NCI-H524 (cell line): ENCODE measurements at places on chromosomes 2 and 18.

DNA sequence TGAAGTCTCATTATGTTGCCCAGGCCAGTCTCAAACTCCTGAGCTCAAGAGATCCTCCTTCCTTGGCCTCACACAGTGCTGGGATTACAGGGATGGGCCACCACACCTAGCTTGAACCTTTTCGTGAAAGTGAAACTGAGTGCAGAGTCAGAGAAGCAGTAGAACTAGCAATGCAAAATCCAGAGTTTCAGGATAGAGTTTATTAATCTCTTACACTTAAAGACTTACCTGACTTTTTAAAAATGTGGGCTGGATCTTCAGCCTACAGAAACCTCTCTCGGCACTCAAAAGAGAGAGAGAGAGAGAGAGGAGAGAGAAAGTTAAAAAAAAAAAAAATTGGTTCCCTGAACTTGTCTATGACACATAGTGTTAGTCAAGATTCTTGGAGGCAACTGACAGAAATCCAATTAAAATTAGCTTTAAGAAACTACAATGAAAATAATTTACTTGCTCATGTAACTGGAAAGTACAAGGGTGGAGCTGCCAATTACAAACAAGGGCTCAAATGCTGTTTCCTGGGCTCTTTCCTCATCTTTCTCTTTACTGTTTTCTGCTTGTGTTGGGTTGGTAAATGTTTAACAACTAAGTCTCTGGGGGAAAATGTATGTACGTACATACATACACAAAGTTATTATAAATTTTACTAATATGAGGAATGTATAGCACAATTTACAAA is 98.1 kb upstream of the CERS6 start:
- DNase-seq: no peak

- no peak for DNase-seq
These were observed 32.1 kb downstream of the E2F6 start for GRCh38 chr2:11433822-11434221.

DNA sequence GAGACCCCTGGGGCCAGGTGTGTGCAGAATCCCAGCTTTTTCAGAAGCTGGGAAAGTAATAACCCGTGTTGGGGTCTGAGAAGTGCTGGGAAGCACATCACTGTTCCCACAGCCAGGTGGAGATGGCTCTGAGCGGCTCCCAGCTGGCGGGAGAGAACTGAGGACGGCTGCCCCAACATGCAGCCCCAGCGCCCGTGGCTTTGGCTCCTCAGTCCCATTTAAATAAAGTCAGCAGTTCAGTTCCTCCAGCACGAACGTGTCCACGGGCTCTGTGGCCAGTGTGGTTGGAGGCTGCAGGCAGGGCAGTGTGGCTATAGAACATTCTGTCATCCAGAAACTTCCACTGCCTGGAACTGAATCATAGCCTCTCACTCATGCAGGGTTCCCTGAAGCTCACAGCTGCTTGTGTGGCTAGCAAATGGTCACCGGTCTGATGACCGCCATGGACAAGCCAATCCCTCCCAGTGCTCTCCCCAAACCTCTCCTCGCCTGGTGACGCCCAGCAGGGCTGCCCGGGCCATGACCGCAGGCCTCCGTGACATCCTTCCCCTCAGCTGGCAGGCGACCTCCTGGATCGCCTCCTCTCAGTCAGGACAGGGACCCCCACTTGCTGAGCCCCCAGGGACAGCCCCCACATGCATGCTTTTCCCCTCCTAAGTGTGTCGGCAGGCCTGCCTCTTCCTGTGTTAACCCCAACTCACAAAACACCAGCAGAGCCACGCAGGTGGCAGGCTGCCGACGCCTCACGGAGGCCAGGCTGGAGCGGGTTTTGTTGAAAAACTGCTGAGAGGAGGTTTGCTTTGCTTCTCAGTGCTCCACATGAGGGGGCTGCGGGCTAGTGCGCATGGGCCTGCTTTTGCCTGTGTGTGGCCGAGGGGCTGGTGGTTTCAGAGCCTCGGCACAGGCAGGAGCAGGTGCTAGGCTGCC is 1.3 kb downstream of the RTP5 start:
- no peak for DNase-seq

DNA sequence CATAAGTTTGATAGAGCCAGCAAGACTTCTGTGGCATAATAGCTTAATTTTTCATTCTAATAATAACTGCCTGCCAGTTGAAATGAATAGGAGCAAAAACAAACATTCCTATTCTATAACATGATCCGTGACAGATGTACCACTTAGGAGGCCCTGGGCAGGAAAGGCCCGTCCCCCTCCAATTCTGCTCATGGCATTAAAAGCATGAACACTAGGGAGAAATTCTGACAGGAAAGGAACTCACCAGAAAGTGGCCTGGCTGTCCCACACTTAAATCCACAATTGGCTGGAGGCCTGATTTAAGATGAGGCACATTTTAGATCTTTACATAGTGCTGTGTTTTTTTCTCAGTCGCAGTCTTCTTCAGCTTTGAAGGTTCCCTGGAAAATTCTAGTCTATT is 261.9 kb upstream of the ETAA1 start:
- DNase-seq: no peak

DNA sequence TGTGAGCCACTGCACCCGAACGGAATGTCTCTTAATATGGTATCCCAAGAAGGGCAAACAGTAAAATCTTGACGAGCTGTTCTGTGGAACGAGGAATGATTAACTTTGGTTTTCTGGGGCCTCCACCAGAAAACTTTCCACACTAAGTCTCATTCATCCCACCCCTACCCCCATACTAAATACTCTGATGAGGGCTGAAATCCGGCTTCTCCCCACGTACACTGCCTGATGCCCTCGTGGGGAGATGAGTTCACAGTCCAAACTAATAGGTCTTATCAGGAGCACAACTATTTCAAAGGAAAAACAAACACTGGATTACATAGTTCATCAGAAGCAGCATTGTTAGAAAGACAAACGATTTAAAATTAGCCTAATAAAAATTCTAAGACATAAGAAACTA is 49.2 kb upstream of the TCF4 start:
- DNase-seq: no peak

GRCh38 chr2:35929551-35929950 is 426.0 kb upstream of the CRIM1 start:
- DNase-seq: no peak

GRCh38 chr2:2464643-2465042 is 133.6 kb upstream of the MYT1L start:
- no peak for DNase-seq

- DNase-seq: no peak
These were observed 126.1 kb downstream of the CLIP4 start for GRCh38 chr2:29241341-29241740.

DNA sequence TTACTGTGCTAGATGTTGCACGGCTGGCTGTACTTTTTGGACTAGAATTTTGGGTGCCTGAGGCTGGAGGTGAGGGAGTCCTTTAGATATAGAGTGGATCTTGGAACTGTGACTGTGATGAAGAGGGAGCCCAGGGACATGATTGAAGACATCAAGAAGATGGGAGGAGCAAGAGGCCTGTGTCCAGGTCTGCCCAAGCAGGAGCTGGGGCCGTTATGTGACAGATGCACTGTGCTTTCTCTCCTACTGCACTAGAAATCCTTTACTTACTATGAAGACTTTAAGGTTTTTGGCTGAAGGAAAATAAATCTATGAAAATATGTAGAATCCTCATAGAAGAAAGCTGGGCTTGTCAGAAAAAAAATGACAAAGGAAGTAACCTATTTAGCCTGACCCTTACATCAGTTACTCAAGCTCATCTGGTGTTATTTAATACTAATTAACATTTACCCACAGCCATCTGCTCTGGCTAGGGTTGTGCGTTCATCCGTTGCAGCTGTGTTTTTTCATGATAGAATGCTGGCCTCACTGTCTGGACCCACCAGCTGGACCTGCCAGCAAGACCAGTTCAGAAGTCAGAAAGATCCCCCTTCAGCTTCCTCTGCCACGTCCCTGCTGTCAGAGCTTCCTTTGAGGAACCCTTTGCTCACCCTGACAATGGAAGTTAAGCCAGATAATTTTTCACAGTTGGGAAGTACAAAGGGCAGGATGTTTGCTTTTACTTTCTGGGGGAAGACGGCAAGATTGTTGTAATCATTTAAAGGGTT is 16.7 kb downstream of the TSN start:
- DNase-seq: peak; percentile 63

- no peak for DNase-seq
These were observed 368.6 kb downstream of the EIPR1 start for GRCh38 chr2:3009005-3009404.

GRCh38 chr2:6297238-6297637 is 568.5 kb downstream of the CMPK2 start:
- no peak for DNase-seq

GRCh38 chr2:149470046-149470445 is 117.5 kb downstream of the MMADHC start:
- no peak for DNase-seq

GRCh38 chr2:7956126-7956689 is 725.6 kb upstream of the ID2 start:
- no peak for DNase-seq

GRCh38 chr18:76484749-76485387 is 10.2 kb downstream of the ZNF516 start:
- no peak for DNase-seq

DNA sequence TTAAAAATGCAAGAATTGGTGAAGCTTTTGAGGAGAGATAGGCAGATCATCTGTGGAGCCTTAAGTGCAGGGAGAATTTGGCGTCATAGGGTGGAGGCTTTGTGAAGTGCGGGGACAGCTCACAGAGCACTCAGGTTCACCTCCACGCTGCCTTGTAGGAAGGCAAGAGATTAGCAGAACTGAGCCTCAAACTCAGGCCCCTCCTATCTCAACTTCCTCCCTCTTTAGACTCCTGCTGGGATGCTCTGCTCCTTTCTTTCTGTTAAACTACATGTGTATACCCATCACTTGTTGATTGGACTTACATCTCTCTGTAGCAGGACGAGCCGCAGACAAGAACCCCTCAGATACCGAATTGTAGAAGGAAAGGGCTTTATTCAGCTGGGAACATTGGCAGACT is 422.2 kb downstream of the SETBP1 start:
- DNase-seq: no peak

DNA sequence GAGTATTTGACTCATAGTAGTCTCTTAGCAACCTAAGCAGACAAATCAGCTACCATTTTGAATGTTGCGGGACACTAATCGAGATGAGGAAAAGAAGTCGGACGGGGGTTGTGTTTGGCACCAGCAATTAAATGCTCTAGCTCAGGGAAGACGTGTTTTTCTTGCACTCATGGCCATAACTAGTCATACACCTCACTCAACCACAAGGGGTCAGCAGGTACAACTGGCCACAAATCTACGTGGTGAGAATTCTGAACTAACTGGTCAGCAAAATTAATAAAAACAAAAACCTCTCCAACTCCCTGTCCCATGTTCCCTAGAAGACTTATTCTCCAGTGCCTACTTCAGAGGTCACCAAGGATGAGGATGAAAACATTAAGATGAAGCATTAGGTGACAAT is 1467.8 kb downstream of the DPP10 start:
- DNase-seq: no peak

DNA sequence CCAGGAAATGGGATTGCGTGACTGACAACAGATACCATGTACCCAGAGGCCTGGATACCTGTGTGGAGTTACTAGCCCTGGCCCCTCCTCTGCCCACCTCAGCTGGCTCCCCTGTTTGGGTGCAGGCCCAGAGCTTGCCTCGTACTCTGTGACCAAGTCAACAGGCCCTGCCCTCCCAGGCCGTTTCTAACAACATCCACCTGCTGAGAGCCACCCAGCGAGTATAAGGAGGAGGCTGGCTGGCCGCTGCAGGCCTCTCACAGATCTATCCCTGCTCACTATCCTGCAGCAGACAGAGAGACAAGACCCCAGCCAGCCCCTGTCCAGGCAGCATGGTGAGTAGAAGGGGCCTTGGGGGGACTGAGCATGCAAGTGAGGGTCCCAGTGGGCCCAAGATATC is 12.5 kb upstream of the TUBA4A start:
- no peak for DNase-seq

- DNase-seq: no peak
These were observed 103.3 kb downstream of the NDUFA10 start for GRCh38 chr2:239921843-239922242.

DNA sequence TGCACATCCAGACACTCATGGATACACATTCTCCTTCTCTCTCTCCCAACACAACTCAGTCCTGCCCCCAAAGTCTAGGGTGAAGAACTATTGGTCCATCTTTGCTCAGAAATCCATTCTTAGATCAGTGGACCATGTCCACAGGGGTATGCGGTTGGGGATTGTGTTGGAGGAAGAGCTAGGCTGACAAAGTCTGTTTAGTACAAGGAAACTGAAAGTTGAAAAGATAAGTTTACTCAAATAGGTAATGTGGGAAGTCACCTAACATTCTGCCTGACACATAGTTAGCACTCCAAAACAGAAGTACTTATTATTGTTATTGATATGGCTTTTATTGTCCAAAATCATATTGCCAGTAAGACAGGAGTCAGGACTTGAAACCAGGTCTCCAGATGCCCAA is 55.9 kb downstream of the ALK start:
- DNase-seq: no peak

GRCh38 chr2:159961037-159961436 is 101.4 kb downstream of the PLA2R1 start:
- no peak for DNase-seq

GRCh38 chr18:79300413-79300812 is 95.3 kb upstream of the NFATC1 start:
- no peak for DNase-seq

DNA sequence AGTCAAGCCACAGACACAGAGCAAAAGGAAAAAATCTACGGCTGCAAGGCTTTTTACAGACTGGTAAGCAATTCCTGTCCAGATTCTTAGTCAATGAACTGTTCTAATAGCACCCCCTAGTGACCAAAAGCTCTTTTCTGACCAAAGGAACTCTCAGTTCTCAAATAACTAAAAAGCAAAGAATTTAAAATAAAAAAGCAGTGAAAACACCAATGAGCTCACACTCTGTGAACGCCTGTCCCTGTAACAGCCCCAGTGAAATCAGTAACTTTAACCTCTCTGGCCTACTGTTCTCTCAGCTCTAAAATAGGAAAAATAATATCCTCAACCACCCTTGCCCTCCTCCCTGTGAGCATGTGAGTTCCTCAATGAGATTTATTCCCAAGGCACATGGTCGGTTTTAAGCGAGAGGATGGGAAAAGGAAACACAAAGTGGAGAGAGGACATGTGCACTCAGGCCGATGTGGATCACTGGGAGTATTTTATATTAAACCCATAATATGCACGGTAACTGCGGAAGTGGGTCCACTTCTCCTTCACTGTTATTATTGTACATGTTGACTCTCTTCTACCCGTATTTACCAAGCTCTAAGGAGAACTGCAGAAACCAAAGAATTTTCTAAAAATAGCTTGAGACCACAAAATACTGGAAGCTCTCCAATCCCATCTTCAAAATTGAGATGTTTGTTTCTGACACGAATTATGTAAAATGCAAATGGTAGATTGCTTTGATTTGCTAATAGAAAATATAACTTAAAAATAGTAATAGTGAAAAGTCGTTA is 128.5 kb downstream of the STK39 start:
- peak; percentile 78 for DNase-seq

- no peak for DNase-seq
These were observed 187.0 kb downstream of the OSR1 start for GRCh38 chr2:19171409-19171808.

- DNase-seq: no peak
These were observed 17.0 kb upstream of the FRZB start for GRCh38 chr2:182883451-182883850.

- no peak for DNase-seq
These were observed 131.1 kb downstream of the AFF3 start for GRCh38 chr2:100011272-100011731.
